ENCODE measurements at places on chromosomes 2 and 18. TPM values are rescaled to one million over a fixed set of nuclear protein-coding genes. Genes with fewer than 3 reads are reported as not detected.

- no peak overlapping the region for H3K27ac ChIP-seq
- H3K4me1 ChIP-seq = no peaks in the 10 kb centered on the region
- no peak for DNase-seq
- no peaks in the 10 kb centered on the region for H3K27me3 ChIP-seq
- no peak overlapping the region for H3K4me3 ChIP-seq
- H3K36me3 ChIP-seq = no peaks in the 10 kb centered on the region
Observed at GRCh38 chr2:126372406-126372805, 283.6 kb upstream of the GYPC start.

- DNase-seq = no peak
- H3K27me3 ChIP-seq = no peaks in the 10 kb centered on the region
- no peaks in the 10 kb centered on the region for H3K4me1 ChIP-seq
- H3K36me3 ChIP-seq = no peaks in the 10 kb centered on the region
Observed at GRCh38 chr2:188028739-188029138, 262.9 kb upstream of the GULP1 start.

- no peaks in the 10 kb centered on the region for H3K36me3 ChIP-seq
- no peaks in the 10 kb centered on the region for H3K27me3 ChIP-seq
- H3K27ac ChIP-seq = no peak overlapping the region
- no peak overlapping the region for H3K4me3 ChIP-seq
- no peak for DNase-seq
Observed at GRCh38 chr2:232113821-232114220, 152.3 kb downstream of the DIS3L2 start.

DNA sequence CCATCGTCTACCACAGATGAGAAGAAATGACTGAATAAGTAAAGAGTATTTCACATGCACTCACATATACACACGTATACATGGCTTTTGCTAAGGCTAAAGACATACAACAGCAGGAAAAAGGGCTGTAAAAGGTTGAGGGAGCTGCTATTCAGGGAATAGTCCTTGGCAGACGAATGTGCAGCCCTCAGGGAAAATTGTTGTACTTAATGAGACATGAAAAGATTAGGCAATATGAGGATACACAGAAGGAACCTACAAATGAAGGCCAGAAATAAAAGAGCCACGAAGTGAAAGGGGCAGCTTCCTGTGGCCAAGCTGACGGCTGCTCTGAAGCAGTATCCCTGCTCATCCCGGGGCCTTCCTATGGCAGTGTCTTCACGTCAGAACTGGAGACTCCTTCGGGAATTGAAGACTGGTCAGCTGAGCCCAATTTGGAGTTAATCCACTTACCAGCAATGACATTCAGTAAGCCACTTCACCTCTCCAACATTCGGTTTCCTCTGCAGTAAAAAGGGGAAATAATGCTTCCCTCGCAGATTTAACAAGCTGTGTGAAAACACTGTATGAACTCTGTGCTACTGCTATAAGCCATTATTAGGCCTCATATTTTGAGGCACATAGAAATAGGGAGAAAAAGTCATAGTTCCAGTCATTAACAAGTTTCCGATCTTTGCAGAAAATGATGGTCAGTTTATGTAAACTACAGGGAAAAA lies 221.8 kb downstream of the STK39 start:
- H3K4me3 ChIP-seq = no peak overlapping the region
- peak; percentile 18 for DNase-seq
- H3K27me3 ChIP-seq = no peaks in the 10 kb centered on the region
- no peaks in the 10 kb centered on the region for H3K4me1 ChIP-seq
- peaks cover 6% of the 10 kb centered on the region for H3K36me3 ChIP-seq

DNA sequence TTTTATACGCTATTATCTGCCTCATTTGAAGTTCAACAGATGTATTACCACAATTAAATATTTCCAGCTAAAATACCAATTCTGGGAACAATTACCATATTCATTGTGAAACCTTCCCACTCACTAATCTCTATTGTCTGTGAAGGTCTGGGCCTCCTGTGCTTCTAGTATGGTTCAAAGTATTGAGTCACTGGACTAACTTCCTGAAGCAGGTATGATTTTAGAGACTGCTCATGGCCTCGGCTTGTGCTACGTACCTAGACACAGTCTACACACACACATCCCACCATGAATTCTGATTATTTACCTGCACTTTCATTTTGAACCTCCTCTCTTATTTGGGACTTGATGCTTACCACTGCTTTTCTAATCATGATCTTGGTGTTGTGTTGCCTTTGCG lies 180.7 kb upstream of the EPHA4 start:
- no peak for DNase-seq
- no peak overlapping the region for H3K27ac ChIP-seq
- H3K4me3 ChIP-seq = no peak overlapping the region
- no peaks in the 10 kb centered on the region for H3K36me3 ChIP-seq
- H3K27me3 ChIP-seq = no peaks in the 10 kb centered on the region

- H3K4me1 ChIP-seq = peaks cover 6% of the 10 kb centered on the region
- H3K36me3 ChIP-seq = no peaks in the 10 kb centered on the region
- no peak for DNase-seq
- H3K4me3 ChIP-seq = no peak overlapping the region
Observed at GRCh38 chr2:203722411-203722810, 16.0 kb downstream of the CD28 start.

DNA sequence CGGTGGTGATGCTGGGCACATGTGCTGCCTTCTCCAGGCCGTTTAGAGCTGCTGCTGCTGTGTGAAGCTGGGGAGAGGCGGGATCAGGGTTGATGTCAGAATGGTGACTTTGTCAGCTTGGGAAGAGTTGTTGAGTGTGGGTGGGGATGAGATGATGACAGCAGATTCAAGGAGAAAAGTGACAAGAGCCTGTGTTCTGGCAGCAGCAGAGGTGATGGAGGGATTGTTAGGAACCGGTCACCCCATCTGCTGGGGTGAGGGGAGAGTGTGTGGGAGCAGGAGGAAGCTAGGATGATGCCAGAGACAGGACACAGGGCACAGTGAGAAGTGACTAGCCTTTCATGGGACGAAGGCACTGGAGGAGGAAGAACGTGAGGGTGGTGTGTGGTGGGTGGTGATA lies 345.5 kb downstream of the RNF144A start:
- no peak for DNase-seq
- no peaks in the 10 kb centered on the region for H3K36me3 ChIP-seq
- no peaks in the 10 kb centered on the region for H3K4me1 ChIP-seq

- no peaks in the 10 kb centered on the region for H3K27me3 ChIP-seq
- no peak overlapping the region for H3K4me3 ChIP-seq
- no peaks in the 10 kb centered on the region for H3K4me1 ChIP-seq
- no peaks in the 10 kb centered on the region for H3K36me3 ChIP-seq
Observed at GRCh38 chr2:144798989-144799388, 279.1 kb upstream of the ZEB2 start.

DNA sequence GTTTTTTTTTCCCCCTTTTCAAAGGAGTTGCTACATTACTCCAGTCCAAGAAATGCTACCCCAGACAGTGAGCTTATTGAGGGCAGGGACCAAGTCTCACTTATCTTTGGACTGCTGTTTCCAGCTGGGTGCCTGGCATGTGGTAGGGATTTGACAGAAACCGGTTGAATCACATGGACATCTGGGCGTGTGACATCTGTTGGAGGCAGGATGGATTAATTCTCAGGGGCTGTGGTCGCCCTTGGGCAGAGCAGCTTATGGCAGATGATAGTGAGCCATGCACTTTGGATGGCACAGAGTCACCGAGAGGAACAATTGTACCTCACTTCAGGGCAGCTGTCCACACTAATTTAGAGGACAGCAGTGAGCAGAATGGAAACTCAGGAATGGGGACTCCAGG lies 254.6 kb upstream of the ID2 start:
- H3K27ac ChIP-seq = no peak overlapping the region
- DNase-seq = no peak
- H3K36me3 ChIP-seq = no peaks in the 10 kb centered on the region
- no peaks in the 10 kb centered on the region for H3K4me1 ChIP-seq

GRCh38 chr18:56285387-56286065 lies 352.9 kb downstream of the TXNL1 start:
- DNase-seq = no peak
- H3K4me3 ChIP-seq = no peak overlapping the region
- no peaks in the 10 kb centered on the region for H3K36me3 ChIP-seq
- H3K27me3 ChIP-seq = no peaks in the 10 kb centered on the region
- no peak overlapping the region for H3K27ac ChIP-seq
- no peaks in the 10 kb centered on the region for H3K4me1 ChIP-seq

- H3K27me3 ChIP-seq = no peaks in the 10 kb centered on the region
- DNase-seq = no peak
- H3K27ac ChIP-seq = no peak overlapping the region
- H3K4me3 ChIP-seq = no peak overlapping the region
- H3K4me1 ChIP-seq = no peaks in the 10 kb centered on the region
Observed at GRCh38 chr2:138767101-138767500, 13.1 kb downstream of the NXPH2 start.

The TMEM18 gene
- polyA plus RNA-seq = 36.0 TPM

The UGT1A10 gene
- 0.03 TPM for polyA plus RNA-seq

The FSIP2 gene
- 0.06 TPM for polyA plus RNA-seq

The RGPD4 gene
- polyA plus RNA-seq = not detected

The PNO1 gene
- 19.4 TPM for polyA plus RNA-seq

The VWA3B gene
- polyA plus RNA-seq = 3.5 TPM

The CDH19 gene
- 0.13 TPM for polyA plus RNA-seq

Measured in lung (tissue), 17 donors.